SK-N-SH (cell line): ENCODE measurements at places on chromosomes 16 and 17.

- no peak for DNase-seq
Observed at GRCh38 chr16:69812688-69813014, 50.5 kb downstream of the WWP2 start.

DNA sequence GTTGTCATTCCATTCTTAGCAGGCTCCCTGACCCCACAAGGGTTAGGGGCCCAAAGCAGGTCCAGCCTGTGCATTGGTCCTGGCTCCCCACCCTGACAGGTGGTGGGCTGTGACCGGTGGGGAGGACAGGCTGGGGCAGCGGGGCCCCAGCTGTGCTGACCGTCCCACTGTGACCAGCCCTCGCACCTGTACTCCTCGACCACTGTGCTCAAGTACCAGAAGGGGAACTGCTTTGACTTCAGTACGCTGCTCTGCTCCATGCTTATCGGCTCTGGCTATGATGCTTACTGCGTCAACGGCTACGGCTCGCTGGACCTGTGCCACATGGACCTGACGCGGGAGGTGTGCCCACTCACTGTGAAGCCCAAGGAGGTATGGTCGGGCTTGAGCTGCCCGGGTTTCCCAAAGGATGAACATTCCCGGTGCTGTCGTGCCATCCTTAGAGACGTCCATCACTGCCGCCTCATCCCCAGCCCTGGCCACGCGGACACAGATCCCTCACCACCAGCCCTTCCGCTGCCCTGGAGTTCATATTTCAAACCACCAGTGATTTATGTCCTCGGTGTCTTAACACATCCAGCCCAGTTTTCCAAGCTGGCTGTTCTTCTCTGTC lies 7.3 kb downstream of the DRC7 start:
- no peak for DNase-seq

- DNase-seq: peak; percentile 24
Observed at GRCh38 chr17:5592382-5592781, 8.1 kb upstream of the NLRP1 start.

GRCh38 chr16:50585331-50585776 lies 37.2 kb downstream of the NKD1 start:
- no peak for DNase-seq

DNA sequence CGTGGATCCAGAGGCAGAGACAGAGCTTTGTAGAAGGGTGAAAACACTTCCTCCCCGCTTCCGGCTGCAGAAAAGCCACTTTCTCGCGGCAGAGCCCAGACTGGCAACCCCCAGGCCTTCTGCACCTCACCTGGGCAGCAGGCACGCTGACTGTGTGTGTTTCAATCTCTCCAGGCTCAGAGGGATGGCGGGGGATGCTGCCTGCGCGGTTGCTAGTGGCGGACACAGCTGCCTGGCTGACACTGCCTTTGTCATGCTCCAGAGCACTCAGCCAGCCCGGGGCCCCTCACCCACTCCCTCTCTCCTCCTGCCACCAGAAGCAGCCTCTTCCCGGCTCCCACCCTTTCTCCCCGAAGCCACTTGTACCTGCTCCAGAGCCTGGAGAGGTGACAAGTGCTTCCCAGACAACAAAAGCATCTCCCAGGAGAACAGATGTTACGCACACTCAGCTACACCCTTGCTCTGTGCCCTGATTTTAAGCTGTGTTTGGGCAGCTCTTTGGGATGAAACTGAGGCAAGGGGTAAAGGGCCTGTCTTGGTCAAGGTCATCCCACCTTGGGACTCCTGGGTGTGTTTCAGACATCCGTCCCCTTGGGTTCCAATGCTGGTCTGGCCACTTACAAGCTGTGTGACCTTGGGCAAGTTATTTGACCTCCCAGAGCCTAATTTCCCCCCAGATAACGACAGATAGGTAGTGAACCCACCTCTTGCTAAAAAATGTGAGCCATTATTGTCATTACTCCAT lies 9.2 kb upstream of the GLIS2 start:
- peak; percentile 70 for DNase-seq

- no peak for DNase-seq
Observed at GRCh38 chr16:89845417-89845816, 17.1 kb downstream of the SPIRE2 start.

GRCh38 chr17:2595716-2596115 lies 2.3 kb downstream of the PAFAH1B1 start:
- DNase-seq: no peak

- no peak for DNase-seq
Observed at GRCh38 chr16:86910161-86910769, 331.9 kb downstream of the FOXL1 start.

DNA sequence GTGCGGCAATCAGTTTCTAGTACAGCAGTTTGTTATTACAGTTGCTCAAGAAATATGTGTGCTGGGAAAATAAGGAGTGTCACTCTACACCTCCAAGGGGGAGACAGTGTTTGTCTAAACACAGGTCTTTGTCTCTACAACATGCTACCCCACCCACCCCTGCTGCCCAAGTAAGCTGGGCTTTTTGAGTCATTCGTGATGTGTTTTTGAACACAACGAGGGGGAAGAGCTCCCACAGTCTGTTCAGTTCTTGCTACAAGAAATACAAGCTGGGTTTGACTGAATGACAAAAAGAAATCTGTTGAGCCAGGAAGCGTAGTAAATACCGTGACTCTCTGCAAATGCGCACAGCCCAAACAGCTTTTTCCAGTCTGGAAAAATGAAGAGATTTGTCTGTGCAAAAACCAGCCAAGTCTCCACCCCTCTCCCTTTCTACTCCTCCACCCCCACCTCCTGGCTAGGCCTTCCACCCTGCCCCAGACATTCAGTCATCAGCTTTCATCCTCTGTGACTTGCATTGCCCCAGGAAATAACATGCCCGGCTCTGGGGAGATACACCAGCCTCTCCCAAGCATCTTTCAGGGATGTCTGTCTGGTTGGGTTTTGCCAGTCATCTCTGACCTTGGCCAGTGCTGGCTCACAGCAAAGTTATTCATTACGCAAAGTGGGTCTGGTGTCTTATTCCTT lies 25.7 kb downstream of the CHD9 start:
- peak; percentile 78 for DNase-seq

- DNase-seq: no peak
Observed at GRCh38 chr17:33447090-33447489, 154.0 kb upstream of the ASIC2 start.

GRCh38 chr16:88516601-88517061 lies 53.6 kb upstream of the ZC3H18 start:
- no peak for DNase-seq

- DNase-seq: peak; percentile 23
Observed at GRCh38 chr16:3640207-3640606, 14.3 kb upstream of the DNASE1 start.

DNA sequence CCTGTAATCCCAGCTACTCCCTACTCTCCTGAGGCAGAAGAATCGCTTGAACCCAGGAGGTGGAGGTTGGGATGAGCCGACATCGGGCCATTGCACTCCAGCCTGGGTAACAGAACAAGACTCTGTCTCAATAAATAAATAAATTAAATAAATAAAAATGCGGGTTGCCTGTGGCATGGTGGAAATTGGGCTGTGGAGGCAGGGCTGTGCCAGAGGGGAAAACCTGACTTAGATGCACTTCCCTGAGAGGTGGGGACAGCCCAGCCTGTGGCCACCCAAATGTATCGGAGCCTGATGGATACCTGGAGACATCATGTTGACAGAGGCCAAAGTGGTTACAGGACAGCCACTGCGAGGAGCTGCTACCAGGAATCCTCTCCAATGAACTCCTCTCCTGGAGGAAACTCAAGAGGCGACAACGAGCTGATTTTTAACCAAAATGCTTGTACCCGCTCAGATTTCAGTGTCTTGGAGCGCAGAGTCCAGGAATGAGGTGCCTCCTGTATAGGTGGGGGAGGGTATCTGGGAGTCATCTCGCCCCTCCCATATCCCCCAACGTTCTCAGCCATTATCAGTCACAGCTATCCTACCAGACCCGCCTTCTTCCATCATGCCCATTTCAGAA lies 32.3 kb downstream of the DDX19A start:
- DNase-seq: no peak

DNA sequence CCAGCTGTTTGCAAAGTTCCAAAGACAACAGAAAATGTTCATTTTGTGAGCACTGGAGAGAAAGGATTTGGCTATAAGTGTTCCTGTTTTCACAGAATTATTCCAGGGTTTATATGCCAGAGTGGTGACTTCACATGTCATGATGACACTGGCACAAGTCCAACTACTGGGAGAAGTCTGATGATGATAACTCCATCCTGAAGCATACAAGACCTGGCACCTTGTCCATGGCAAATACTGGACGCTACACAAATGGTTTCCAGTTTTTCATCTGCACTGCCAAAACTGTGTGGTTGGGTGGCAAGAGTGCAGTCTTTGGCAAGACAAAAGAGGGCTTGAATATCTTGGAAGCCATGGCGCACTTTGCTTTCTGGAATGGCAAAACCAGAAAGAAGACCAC lies 385.0 kb downstream of the CDH11 start:
- DNase-seq: no peak

DNA sequence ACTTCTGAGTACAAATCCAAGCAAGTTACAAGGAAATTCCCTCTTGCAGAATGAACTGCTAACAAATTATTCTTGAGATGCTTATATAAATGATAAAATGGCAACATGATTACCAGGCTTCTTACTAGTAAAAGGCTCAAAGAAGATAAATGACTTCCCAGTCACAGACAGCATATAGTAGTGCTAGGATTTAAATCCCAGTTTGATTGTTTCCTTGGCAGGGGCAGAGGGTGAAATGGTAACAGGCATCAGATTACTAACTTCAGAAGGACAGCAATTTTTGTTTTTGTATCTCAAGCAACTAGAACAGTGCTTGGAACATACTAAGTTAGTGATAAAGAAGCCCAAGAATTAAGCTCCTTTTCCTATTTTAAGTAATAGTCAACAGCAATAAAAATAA lies 102.8 kb downstream of the SSH2 start:
- no peak for DNase-seq

DNA sequence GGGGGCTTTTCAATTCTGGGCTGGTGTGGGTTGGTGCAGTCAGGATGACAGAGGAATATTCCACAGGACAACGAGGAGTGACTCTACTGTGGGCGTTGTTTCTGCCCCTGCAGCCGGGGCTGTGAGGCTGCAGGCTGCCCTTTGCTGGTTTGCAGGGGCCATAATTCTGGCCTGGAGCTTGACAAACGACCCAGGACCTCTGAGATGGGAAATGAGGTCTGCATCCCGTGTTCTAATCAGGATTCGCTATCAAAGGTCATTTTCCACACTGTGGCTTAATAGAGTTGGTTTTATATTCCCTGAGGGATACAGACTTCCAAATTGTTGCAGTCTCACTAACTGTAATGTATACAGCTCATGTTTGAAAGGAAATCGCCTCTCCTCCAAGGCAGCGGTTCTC lies 180.9 kb downstream of the RPTOR start:
- peak; percentile 90 for DNase-seq

GRCh38 chr17:53633856-53634255 lies 188.9 kb upstream of the KIF2B start:
- no peak for DNase-seq

DNA sequence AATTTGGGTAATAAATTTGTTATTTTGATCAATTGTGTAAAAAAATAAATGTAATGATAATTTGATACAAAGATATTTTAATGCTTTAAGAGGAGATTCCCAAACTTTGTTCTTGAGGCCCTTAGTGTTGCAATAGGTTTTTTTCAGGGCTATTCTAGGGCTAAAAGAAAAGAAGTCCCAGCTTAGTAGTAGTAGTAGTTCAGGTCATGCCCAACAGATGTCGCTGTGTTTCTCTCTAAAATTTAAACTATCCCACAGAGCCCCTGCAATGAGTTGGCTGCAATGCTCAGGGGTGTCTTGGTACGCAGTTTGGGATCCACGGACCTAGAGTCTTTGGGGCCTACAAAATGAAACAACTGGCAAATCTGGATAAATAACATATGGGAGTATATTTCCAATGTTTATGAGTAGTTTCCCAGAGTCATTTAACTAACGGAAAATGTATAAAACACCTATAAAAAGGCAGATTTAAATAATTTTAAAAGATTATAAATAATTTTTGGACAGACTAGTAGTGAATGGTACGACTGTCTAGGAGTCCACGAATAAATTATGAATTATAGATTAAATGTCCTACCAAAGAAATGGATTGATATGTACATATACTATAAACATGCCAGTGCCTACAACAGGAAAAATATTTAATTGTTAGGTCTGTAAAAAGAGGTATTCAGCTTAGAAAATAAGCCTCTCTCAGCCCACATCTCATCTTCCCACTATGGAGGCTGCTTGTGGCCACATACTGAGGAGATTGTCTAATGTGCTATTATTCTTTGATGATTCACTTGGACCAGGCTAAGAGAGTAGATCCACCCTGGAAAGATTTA lies 228.5 kb upstream of the PMFBP1 start:
- DNase-seq: peak; percentile 54

- no peak for DNase-seq
Observed at GRCh38 chr17:56867948-56868376, 34.0 kb downstream of the DGKE start.

DNA sequence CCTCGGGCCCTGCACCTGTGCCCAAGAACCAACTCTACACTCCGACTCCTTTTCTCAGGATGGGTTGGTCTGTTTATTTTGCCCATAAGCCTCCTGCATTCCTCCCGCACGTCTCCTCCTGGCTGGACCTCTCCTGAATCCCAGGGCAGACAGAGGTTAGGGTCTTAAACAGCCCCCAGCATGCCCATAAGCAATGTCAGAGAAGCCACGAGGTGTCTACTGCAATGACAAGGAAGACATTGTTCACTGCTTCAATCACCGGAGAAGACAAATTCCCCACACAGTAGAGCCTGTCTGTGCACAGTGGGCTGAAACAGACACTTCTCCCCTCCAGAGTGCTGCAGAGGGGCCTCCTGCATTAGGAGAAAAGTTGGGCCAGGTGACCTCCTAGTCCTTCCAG lies 230.6 kb upstream of the RPL38 start:
- no peak for DNase-seq

DNA sequence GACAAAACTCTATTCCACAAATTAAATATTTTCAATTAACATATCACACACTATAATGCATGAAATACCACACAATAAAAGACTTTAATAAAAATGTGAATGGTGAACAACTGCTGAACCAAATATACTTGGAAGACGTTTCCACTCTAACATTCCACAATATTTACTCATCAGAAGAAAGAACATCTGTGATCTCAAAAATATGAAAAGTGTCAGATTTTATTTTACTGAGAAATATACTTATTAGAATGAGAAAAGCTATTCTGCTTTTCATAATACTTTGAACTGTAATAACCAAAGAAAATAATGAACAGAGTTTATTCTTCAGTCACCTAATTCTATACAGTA lies 181.8 kb upstream of the AXIN2 start:
- no peak for DNase-seq

- peak; percentile 58 for DNase-seq
Observed at GRCh38 chr17:44636562-44636961, 19.7 kb upstream of the MEIOC start.

- DNase-seq: no peak
Observed at GRCh38 chr17:49054342-49055092, 57.3 kb downstream of the IGF2BP1 start.

GRCh38 chr17:72691586-72691985 lies 400.9 kb downstream of the SLC39A11 start:
- DNase-seq: no peak

- no peak for DNase-seq
Observed at GRCh38 chr17:65485388-65486299, 75.8 kb downstream of the AXIN2 start.
